Renal cortical epithelial cell (primary cell): ENCODE measurements at places on chromosomes 13 and 19. TPM values are rescaled to one million over a fixed set of nuclear protein-coding genes. Genes with fewer than 3 reads are reported as not detected.

CADM4 gene
- total RNA-seq, result 6.6 and 36.4 TPM in 2 replicates

RFX1 gene
- 1.6 and 11.6 TPM in 2 replicates for total RNA-seq

CGB2 gene
- 1.0 TPM in 1 of 2 replicates, not detected in the other for total RNA-seq

KLK12 gene
- not detected in 2 replicates for total RNA-seq

ZNF763 gene
- total RNA-seq, result 1.7 and 5.0 TPM in 2 replicates

TMPRSS9 gene
- total RNA-seq, result 0.05 TPM in 1 of 2 replicates, not detected in the other

PPAN gene
- 41.0 and 46.2 TPM in 2 replicates for total RNA-seq

IL4I1 gene
- total RNA-seq, result 4.9 and 25.7 TPM in 2 replicates

PRTN3 gene
- not detected in 2 replicates for total RNA-seq

LENG8 gene
- total RNA-seq, result 26.7 and 52.5 TPM in 2 replicates

TEAD2 gene
- 28.0 and 34.2 TPM in 2 replicates for total RNA-seq

COX7A1 gene
- 1.1 and 2.8 TPM in 2 replicates for total RNA-seq

GARIN5A gene
- total RNA-seq, result 0.52 and 0.89 TPM in 2 replicates

ZNF491 gene
- 0.17 and 2.9 TPM in 2 replicates for total RNA-seq

GPR42 gene
- total RNA-seq, result not detected in 2 replicates

NAPSA gene
- 15.2 TPM in 1 of 2 replicates, not detected in the other for total RNA-seq

TNFRSF19 gene
- 22.5 and 30.2 TPM in 2 replicates for total RNA-seq
